ENCODE measurements at places on chromosomes 6 and 20. TPM values are rescaled to one million over a fixed set of nuclear protein-coding genes. Genes with fewer than 3 reads are reported as not detected.

DNA sequence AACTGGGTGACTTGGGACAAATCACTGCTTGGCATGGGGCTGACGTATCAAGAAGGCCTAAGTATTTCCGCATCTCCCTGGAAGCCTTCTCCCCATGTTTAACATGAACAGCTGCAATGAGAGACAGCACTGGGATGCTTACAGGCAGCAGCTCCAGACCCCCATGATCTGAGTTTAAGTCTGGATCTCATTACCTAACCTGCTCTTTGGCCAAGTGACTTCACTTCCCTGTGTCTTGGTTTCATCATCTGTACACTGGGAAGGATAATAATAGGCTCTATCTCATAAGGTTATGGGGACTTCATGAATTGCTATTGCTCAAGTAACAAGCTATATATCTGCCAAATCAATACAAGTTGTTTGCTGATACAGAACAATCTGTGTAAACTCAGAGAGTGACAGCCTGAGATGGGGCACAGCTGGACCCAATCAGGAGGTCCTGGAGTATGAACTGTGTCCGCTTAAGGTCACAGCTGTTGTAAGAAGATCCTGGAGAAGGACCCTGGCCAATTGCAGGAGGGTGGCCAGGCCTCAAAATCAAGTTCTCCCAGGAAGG lies 56.0 kb downstream of the TGM2 start:
- DNase-seq = no peak
- H3K27ac ChIP-seq = peak overlapping the region; percentile 68
- H3K27me3 ChIP-seq = no peaks in the 10 kb centered on the region

DNA sequence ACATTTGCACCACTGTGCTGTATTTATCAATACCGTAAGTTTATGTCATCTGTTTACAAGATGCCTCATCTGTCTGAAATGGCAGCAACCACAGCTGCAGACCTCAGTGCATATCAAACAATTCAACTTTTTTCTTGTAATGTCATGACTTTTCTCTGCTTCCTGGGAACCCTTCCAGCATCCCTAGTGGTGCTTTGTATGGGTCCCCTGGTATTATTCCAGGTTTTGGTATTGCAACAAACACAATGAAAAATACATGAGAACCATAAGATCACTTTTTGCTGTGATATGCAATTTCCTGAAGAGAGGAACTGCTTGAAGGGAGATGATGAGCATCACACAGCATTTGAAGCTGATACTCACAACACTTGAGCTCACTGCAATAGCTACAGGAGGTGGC lies 12.0 kb upstream of the TXNDC5 start:
- H3K4me3 ChIP-seq = no peak overlapping the region
- no peak for DNase-seq
- H3K36me3 ChIP-seq = no peaks in the 10 kb centered on the region
- H3K4me1 ChIP-seq = no peaks in the 10 kb centered on the region
- H3K27me3 ChIP-seq = no peaks in the 10 kb centered on the region

- no peak overlapping the region for H3K27ac ChIP-seq
- no peak overlapping the region for H3K4me3 ChIP-seq
- H3K27me3 ChIP-seq = no peaks in the 10 kb centered on the region
- no peaks in the 10 kb centered on the region for H3K4me1 ChIP-seq
- H3K36me3 ChIP-seq = peaks cover 68% of the 10 kb centered on the region
Observed at GRCh38 chr6:63580704-63580961, 8.4 kb downstream of the LOC128125822 start.

Gene ZNF831
- total RNA-seq = 1.0 TPM

Gene POU3F2
- not detected for total RNA-seq

Gene THBD
- 104 TPM for total RNA-seq

Gene PRPH2
- total RNA-seq = 1.2 TPM

- peak; percentile 77 for DNase-seq
- peaks cover 38% of the 10 kb centered on the region for H3K4me1 ChIP-seq
- H3K27me3 ChIP-seq = no peaks in the 10 kb centered on the region
- no peaks in the 10 kb centered on the region for H3K36me3 ChIP-seq
Observed at GRCh38 chr6:44126320-44127149, 717 bp downstream of the MRPL14 start.

GRCh38 chr6:89313006-89313405 lies 2.1 kb downstream of the GABRR2 start:
- H3K27me3 ChIP-seq = no peaks in the 10 kb centered on the region
- no peak for DNase-seq
- peaks cover 20% of the 10 kb centered on the region for H3K4me1 ChIP-seq
- H3K4me3 ChIP-seq = no peak overlapping the region

DNA sequence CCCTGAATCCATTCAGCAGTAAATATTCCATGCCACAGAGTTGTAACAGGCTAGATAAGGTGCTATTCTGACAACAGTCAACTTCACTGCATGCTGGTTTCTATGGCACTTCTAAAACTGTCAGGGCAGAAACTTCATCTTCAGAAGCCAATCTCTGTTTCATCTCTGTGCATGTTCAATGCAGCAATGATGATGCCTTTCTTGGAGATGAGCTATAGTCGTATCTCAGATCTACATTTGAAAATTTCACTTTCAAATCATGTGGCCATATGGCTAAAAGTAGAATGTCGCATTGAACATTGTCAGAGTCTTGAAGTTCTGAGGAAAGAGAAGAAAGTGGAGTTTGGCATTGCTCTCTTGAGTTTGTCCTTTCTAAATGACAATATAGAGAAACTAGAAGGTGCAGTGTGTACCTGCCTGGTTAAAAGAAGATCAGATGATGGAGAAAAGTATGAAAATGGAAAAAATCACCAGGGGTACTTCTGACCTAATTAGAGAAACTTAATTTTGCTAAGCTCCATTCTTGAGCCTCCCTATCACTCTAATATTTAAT lies 49.0 kb upstream of the VSTM2L start:
- H3K27ac ChIP-seq = no peak overlapping the region
- H3K4me1 ChIP-seq = no peaks in the 10 kb centered on the region
- DNase-seq = no peak
- peaks cover 32% of the 10 kb centered on the region for H3K36me3 ChIP-seq
- no peaks in the 10 kb centered on the region for H3K27me3 ChIP-seq

Gene VSX1
- total RNA-seq = not detected

Measured in upper lobe of right lung (tissue), 1 donor.